Amniotic epithelial cell (primary cell): ENCODE measurements at places on chromosomes 3 and 15.

GRCh38 chr3:177431525-177432176, 234.4 kb upstream of the TBL1XR1 start:
- no peak for DNase-seq

- DNase-seq, result peak; percentile 100
Observed at GRCh38 chr15:89052474-89052873, 35.8 kb upstream of the ABHD2 start.

- DNase-seq, result no peak
Observed at GRCh38 chr15:28289694-28290463, 32.1 kb downstream of the HERC2 start.

DNA sequence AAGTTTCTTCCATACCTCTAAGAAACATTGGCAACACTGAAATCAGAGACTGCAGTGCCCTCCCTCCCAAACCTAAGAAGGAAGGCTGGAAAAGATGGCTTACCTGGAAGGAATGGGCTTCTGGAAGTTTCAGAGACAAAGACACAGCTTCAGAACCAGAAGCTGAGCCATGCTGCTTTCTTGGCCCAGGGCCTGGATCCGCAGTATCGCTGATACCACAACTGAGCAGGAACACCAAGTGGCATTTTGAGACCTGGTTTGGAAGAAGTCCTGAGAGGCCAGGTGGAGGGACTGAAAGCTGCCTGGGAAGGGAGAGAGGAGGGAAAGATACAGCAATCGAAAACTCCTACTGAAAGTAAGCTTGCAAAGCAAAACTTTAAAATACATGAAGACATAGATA, 19.8 kb downstream of the GPR160 start:
- no peak for DNase-seq
